ENCODE measurements at places on chromosomes 5 and 9.
A peak's percentile ranks its signal among the peaks of the same experiment; 100 is the strongest.

- no peak for DNase-seq
Measured at GRCh38 chr9:100290714-100291113, 62.0 kb downstream of the TEX10 start.

- no peak for DNase-seq
Measured at GRCh38 chr5:146751054-146751453, 127.5 kb downstream of the PPP2R2B start.

DNA sequence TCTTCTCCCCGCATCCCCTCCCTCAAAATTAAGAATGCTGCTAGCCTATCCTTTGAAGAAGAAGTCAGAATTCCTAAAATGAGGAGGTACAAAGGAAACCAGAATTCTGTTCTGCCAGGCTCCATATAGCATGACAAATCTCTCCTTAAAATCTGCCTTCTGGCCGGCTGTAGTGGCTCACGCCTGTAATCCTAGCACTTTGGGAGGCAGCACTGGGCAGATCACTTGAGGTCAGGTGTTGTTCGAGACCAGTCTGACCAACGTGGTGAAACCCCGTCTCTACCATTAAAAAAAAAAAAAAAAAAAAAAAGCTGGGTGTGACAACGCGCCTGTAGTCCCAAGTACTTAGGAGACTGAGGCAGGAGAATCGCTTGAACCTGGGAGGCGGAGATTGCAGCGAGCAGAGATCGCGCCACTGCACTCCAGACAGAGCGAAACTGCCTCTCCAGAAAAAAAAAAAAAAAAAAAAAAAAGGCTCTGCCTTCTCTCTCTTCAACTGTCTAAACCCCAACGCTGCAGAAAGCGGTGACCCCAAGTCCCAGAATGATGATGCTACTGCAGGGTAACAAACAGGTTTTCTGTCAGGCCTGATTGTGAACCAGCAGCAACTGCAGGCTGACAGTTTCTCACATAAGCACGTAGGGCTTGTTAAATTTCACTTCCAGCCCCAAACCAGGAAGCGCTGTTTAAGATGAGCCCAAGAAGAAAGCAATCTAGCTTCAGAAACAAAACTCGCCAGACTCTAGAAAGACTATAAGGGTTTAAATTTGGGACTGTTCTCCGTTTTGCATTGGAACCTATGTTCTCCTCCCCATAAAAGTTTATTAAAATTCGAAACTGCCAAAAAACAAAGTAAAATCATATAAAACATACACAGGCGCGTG is 963 bp upstream of the CAST start:
- DNase-seq = no peak

DNA sequence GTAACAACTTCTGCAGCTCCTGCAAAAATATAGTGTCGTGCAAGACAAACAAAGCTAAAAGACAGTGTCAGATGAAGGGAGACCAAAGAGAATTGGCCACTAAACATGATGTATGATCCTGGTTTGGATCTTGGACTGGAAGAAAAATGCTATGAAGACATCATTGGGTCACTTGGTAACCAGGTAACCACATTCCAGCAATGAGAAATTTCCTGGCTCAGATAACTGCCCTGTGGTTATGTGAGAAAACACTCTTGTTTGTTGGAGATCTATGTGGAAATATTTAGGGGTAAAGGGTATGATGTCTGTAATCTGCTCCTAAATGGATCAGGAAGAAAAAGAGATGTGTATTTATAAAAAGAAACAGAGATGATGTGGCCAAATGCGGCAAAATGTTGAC is 45.5 kb upstream of the ANKRD33B start:
- peak; percentile 91 for DNase-seq

GRCh38 chr9:115985657-115986056 is 167.9 kb upstream of the PAPPA start:
- DNase-seq = no peak

DNA sequence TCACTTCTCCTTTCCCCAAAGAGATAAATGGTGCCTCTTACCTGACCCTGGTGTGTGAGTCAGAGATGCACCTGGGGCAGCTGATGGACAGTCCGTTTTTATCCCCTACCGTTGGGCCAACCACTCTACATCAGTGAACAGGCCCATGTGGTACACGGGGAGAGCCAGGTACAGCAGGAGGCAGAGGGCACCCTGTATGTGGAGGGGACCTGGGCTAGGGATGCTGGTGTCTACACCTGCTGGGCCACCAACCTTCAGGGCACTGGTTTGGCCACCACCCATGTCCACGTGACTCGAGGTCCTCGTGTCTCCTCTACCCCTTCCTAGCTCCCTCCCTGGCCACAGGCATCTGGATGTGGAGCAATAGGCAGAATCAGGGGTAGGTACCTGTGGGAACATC is 22.7 kb upstream of the ANXA6 start:
- no peak for DNase-seq

DNA sequence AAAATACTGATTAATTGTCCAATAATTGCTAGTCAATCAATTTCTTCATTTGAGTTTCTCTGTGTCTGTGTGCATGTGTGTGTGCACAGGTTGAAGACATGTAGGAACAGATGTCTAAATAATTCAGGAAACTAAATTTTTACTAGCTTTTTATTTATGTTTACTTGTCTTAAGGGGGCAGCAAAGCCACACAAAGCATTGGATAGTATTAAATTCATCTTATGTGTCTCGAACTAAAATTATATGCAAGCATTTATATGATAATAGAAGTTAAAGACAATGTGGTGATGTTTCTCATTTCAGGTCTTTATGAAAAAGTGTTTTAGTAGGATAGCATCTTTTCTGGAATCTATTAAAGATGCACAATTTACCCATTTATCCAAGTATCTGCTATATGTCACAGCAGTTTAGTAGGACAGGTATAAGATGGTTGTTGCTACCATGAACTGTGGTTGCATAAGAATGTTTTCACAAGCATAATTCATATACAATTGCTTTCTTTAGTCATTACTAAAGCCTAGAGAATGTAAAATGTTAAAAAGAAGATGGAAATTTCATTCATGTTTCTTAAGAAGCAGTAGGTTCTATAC is 784.6 kb upstream of the NUDT12 start:
- peak; percentile 42 for DNase-seq

- no peak for DNase-seq
Measured at GRCh38 chr5:76617675-76618074, 5.5 kb downstream of the F2RL2 start.

DNA sequence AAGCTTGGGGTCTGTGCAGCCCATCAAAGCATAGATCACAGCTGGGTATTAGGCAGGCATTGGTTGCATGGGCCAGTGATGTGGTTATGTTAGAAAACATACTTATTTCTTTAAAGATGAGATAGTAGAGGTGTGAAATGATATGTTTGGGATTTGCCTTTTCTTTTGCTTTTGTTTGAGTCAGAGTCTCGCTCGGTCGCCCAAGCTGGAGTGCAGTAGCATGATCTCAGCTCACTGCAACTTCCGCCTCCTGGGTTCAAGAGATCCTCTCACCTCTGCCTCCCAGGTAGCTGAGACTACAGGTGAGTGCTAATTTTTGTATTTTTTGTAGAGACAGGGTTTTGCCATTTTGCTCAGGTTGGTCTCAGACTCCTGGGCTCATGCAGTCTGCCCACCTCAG is 84.8 kb downstream of the PDE6A start:
- no peak for DNase-seq

GRCh38 chr9:79581388-79581787 is 9.6 kb downstream of the TLE4 start:
- DNase-seq = peak; percentile 40

DNA sequence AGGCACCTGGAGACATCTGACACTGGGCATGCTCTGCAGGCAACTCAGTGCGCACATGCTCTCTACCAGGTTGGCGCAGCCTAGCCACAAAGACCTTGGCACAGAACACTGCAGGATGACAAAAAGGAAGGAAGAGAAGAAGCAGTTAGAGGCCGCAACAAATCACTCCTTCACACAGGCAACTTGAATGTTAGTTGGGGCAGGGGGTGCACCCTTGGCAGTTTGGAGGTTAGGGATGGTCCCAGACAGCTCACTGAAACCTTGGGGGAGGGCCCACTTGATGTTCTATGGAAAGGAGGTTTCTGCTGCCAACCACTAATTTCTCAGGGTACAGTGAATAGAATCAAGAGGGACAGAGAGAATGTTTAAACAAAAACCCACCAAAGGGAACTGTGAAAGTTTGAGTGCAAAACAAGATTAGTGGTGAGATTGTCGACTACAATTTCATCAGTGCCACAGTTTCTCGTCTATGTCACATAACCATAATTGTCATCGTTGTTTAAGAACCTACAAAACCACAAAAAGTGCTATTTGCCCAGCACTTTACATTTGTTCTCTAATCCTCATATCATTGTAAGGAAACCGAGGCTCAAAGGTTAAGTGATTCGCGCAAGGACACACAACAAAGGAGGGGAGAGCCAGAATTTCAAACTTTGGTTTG is 48.7 kb downstream of the FBXW11 start:
- DNase-seq = no peak

GRCh38 chr9:122138560-122139268 is 20.9 kb downstream of the NDUFA8 start:
- DNase-seq = no peak

GRCh38 chr5:135376961-135377624 is 21.9 kb downstream of the MACROH2A1 start:
- peak; percentile 26 for DNase-seq

DNA sequence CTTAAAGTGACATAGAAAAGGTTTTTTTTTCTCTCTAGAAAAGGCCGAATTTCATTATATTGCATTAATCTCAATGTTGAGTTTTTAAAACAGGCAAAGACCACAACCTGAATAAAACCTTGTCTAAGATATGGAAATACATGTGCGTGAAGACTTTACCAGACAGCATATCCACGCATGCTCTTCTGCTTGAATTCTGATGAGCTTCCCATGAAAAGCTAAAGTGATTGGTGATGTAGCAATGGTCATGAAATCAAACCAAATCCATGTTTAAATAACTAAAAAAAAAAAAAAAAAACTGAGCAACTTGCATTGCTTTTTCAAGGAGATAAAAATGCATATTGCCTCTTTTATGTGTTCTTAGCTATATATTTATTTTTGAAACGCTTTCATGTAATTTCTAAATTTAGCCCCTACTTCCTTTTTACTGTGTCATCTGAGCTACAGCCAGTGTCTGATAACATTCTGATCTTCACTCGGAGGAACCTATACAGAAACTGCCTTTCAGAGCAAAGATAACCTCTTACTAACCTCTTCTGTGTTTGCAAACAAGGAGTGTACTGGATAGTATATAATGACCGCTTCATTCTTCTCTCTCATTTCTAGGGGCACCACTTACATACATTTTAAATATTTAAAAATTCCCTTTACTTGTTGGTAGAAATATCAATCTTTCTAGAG is 179.1 kb upstream of the GNA14 start:
- no peak for DNase-seq

- DNase-seq = no peak
Measured at GRCh38 chr5:1929108-1929991, 46.6 kb upstream of the IRX4 start.

DNA sequence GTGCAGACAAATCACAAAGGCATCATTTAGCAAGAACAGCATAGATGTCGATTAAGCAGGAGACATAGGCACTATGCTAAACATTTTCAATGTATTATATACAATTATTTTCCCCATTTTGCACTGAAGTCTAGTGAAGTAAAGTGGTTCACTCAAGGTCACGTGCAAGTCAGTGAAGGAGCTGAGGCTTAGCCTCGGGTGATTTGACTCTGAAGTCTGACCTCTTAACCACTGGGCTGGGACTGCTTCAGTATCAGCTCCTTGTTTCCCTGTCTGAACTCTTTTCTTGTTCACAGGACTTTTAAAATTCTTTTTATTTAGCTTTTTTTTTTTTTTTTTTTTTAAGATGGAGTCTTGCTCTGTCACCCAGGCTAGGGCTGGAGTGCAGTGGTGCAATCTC is 262.7 kb downstream of the DRD1 start:
- no peak for DNase-seq

DNA sequence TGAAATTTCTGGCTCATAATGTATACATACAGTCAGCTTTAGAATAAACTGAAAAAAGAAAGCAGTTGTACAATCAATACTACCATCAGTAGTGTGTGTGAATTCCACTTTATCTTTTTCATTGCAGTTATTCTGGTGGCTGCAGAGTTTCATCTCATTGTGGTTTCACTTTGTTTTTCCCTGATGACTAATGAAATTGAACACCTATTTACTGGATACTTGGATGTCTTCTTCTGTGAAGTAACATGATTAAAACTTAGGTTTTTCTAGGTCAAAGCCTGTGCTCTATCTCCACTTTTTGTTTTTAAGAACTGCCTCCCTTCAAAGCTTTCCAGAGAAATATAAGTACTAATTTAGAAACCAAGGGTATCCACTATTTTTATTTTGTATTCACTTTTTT is 174.3 kb downstream of the TRPM3 start:
- no peak for DNase-seq

- DNase-seq = no peak
Measured at GRCh38 chr5:76099286-76099702, 16.1 kb downstream of the SV2C start.

- DNase-seq = no peak
Measured at GRCh38 chr9:92186631-92187030, 71.4 kb upstream of the SPTLC1 start.

- no peak for DNase-seq
Measured at GRCh38 chr9:2229109-2229721, 214.1 kb downstream of the SMARCA2 start.

- DNase-seq = no peak
Measured at GRCh38 chr9:70382709-70383605, 31.5 kb downstream of the KLF9 start.

DNA sequence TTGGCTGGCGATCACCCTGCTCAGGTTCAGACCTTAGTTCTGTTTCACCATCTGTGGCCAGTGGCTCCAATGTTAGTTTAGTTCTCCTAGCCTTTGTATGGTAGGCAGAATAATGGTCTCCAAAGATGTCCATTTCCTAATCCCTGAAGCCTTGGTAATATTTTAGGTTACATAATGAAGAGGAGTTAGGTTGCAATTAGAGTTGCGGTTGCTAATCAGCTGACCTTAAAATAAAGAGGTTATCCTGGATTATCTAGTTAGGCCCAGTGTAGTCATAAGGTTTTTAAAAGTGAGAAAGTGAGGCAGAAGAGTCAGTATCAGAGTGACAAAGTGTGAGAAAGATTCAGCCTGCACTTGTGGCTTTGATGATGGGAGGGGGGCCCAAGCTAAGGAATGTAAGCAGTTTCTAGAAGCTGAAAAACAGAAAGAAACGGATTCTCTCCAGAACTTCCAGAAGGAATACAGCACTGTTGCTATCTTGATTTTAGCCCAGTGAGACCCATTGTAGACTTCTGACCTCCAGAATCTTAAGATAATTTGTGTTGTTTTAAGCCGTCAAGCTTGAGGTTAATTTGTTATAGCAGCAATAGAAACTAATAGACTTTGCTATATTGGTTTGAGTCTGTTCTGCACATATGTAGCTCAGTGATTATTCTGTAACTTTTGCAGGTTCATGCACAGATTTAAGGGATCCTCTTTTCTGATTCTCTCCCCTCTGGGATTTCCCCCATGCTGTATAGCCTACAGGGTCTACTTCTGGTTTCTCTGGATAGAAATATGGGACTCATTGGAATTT is 21.6 kb downstream of the LNPEP start:
- no peak for DNase-seq

- DNase-seq = no peak
Measured at GRCh38 chr9:28678097-28678496, 1104.8 kb upstream of the C9orf72 start.

- DNase-seq = peak; percentile 11
Measured at GRCh38 chr5:110590187-110590586, 136.3 kb downstream of the TMEM232 start.
